Cortex of kidney (tissue), 1 donor: ENCODE measurements at places on chromosomes 12 and 14.

GRCh38 chr12:68109444-68110217 lies 49.9 kb downstream of the IFNG start:
- DNase-seq, result no peak

- no peak for DNase-seq
Measured at GRCh38 chr14:61491876-61492434, 170.6 kb downstream of the PRKCH start.

- DNase-seq, result no peak
Measured at GRCh38 chr12:54431911-54432814, 13.1 kb upstream of the ITGA5 start.

DNA sequence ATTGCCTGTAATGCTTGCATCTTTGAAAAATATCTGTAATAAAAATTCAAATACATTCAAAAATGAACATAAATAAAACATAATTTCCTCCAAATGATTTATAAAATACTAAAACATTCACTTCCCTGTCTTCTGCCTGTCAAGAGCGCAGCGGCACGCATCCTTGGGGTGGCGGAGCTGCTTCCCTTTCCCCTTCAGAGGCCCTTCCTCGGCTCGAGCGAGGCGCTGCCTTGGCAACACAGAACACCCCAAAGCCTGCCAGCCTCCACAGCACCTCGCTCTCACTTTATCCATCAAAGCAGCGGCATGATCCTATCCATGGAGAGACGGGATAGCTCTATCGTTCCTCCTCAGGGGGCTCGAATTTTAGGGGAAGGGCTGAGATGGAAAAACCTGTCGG lies 146.2 kb downstream of the GXYLT1 start:
- no peak for DNase-seq

DNA sequence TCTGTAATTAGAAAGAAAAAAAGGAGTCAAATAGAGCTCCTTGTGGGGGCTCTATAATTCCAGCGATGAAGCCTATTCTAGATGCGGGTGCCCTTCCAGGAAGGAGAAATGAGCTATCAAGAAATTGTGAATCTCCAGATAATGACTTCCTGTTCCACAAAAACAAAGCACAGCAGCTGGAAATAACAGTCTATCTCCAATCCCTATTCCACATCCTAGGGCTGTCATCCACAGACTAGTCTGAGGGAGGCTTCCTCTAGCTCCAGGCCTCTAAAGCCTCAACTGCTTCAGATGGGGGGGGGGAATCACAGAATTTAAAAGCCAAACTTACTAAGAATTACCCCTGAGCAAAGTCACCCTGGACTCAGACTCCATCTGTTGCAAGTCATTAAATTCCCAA lies 77.4 kb upstream of the GTF2A1 start:
- DNase-seq, result no peak

GRCh38 chr14:75322746-75323145 lies 44.1 kb downstream of the FOS start:
- no peak for DNase-seq

DNA sequence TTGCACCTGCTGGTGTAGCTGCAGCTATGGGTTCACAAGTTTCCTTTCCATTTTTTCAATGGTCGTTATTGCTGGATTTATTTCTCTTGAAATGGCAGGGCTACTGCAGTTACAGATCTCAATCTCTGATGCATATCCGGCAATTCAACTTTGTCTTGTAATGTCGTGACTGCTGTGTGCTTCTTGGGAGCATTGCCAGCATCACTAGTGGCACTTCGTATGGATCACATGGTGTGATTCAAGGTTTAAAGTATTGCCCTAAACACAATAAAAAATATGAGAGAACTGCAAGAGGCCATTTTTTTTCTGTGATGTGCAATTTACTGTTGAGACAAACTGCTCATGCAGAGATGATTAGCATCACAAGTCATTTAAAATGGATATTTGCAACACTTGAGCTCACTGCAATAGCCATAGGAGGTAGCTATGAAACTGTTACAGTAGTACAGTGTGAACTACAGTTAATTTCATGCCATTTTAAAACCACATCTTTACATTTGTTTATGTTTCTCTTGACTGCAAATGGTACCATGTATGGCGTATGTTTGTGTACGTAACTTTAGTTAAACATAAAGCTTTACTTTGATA lies 217.4 kb upstream of the PDE3A start:
- no peak for DNase-seq

- no peak for DNase-seq
Measured at GRCh38 chr14:59333235-59333634, 131.9 kb downstream of the GPR135 start.

- DNase-seq, result no peak
Measured at GRCh38 chr14:32081901-32082300, 4.8 kb downstream of the ARHGAP5 start.

DNA sequence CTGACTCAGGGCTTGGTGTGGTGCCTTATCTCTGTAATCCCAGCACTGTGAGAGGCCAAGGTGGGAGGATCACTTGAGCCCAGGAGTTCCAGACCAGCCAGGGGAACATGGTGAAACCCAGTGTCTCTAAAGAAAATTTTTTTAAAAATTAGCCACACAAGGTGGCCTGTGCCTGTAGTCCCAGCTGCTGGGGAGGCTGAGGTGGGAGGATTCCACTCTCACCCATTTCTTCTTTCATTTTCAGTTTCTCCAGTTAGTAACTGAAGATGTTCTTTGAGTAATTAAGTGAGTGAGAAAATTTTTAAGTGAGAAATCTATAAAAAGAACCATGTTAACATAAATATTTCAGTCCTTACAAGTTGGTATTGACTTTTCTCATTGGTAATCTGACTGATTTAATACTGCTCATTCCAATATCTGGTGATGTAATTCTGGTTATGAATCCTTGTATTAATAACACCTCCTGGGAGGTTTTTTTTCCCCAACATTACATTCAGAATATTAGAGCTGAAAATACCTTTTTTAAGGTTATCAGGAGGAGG lies 6.1 kb downstream of the METTL3 start:
- no peak for DNase-seq

DNA sequence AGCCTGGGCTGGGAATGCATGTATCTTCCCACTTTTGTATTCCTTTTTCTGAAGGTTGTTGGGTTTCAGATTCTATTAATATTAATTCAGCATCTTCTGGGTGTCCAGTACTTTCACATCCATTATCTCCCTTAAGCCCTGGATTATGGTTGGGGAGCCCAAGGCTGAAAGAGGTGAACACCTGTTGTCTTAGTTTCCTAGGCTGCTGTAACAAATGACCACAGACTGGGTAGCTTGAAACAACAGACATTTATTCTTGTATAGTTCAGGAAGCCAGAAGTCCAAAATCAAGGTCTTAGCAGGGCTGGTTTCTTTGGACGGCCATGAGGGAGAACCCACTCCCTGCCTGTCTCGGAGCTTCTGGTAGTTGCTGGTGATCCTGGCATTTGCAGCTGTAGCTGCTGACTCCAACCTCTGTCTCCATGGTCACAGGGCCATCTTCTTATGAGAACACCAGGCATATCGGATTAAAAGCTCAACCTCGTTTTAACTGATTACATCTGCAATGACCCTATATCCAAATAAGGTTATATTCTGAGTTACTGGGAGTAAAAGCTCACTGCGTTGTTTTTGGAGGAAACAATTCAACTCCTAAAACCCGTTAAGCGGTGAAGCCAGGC lies 68.2 kb upstream of the CLMN start:
- DNase-seq, result no peak

DNA sequence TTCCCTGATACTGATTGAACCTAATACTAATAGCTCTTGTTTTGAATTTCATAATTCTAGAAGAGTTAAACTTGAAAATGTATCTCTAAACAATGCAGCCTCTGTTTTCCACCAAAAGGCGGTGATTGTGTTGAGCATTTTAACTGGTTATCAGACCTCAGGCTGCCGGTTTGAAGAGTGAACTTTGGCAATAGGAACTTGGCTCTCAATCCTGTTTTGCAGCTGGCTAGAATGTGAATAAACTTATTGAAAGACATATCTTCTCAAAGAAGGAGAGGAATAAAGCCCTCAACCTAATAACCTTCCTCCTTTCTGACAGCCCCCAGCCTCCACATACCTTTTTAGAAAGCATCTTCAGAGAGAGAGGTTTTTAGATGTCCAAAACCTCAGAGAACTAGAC lies 105.4 kb downstream of the SRGAP1 start:
- no peak for DNase-seq

DNA sequence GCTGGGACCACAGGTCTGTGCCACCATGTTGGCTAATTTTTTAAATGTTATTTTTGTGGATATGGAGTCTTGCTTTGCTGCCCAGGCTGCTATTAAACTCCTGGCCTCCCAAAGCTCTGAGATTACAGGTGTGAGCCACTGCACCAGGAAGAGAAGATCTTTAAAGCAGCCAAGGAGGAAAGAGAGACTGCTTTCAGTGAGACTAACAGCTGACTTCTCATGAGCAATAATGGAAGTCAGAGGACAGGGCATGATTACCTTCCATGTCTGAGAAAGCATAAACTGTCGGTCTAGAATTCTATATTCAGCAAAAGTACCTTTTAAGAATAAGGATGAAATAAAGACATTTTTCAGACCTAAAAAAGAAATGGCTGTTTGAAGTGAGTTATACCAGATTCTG lies 57.3 kb upstream of the CHGA start:
- DNase-seq, result no peak

DNA sequence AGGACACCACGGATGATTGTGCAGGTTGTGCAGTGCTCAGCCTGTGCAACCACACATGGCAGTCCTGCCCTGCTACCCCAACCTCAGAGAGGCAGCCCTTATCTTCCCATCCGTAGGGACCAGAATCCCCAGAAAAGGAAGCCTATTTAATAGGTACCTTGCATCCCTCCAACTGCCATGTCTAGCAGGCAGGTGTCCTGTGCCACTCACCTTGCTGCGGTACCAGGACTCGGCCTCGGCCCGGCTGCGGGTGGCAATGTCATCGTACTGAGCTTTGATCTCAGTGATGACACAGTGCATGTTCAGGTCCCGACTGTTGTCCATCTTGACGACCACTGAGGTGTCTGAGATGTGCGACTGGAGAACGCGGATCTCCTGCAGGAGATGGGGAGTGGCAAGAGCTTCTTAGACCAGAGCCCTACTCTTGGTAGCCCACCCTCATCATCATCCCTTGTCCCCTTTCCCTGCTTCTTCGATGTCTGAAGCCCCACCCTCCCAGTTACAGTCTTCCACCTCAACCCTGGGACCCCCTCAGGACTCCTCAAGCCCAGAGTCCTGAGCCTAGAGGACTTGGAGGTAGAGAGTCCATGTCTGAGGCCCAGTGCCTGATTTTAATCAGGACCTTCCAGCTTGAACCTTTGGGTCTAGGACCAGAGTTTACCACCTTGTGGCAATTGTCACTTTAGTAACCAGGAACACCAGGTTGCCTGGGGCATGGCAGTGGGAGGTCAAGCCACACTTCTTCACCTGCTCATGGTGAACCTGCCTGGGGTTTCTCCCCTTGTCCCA lies 20.5 kb downstream of the KRT7 start:
- DNase-seq, result no peak

DNA sequence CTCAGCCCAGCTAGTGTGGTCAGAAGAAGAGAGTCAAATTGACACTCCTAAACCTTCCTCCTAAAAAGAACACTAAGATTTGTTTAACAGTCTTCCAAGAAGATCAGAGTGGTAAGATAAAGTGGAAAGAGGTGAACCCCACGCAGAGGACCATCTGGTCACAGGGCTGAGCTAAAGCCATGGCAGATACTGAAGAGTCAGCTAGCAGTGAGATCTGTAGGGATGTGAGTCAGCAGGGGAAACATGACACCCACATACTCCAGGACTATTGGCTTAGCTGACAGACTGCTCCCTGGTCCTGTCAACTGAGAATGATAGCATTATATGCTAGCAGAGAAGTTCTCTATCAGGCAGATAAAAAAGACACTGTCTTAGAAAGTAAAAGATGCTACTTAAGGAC lies 269.4 kb upstream of the ALG10 start:
- no peak for DNase-seq

DNA sequence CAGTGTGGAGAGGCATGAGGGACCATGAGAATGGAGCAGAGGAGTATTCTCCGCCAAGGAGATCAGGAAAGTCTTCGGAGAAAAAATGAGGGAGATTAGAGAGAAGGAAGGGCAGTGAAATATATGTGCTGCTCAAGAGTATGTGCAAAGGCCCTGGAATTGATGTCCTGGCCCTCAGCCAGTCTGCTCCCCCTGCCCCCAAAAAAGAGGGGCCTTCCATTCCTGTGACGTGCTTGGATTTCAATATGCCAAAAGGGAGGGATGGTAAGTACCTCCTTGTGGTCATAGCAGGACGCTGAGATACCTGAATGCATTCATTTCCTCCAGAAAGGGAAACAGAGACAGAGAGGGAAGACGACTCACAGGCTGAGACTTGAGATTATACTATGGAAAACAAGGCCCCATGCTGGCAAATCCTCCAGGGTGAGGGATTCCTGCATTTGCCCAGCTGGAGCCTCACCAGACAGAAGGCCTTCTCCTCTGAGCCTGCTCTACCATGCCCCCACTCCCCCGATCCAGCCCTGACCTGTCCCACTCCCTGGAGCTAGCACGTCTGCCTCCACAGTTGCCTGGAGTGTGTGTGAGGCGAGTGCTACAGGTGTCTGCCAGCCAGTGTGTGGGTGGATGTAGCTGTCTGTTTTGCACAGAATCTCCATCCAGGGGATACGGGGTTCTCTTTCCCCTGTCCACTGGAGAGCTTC lies 3.9 kb upstream of the RARG start:
- no peak for DNase-seq
